Pulmonary artery endothelial cell (primary cell): ENCODE measurements at places on chromosomes 6 and 20.

DNA sequence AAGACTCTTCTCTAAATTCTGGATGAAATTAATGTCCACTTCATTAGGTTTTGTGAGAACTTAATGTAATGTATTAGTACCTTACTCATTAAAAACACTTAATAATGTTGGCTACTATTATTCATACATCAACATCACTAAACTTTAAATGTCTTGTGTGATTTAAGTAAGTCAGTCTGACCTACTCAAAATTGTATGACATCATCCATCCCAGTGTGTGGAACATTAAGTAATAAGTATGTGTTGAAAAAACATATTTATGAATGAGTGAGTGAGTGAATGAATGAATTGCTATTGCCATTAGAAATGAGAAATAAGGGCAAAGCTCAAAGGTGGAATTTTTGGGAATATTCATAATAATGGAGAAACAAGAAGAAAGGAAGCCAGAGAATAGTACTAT is 285.8 kb downstream of the HTR1B start:
- no peak for DNase-seq

- DNase-seq = no peak
Observed at GRCh38 chr6:44663860-44664634, 276.5 kb downstream of the CDC5L start.

- no peak for DNase-seq
Observed at GRCh38 chr6:53441035-53441493, 92.3 kb upstream of the ELOVL5 start.

DNA sequence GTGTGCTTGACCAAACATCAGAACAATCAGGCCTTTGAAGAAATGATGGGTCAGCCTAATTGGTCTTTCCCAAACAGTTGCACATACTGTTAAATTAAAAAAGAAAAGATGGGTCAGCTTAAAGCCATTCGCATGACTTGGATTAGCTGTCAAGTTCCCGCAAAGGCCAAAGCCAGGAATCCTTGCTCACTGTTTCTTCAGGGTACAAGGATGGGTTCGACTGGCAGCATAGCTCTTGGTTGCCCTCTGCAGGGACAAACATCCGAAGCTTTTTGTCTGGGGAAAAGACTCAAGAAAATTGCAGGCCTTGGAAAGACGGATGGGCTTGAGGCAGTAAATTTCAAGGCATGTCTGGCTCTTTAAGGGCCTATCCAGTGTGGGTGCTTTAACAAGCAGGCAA is 168.0 kb downstream of the HDGFL1 start:
- peak; percentile 8 for DNase-seq

DNA sequence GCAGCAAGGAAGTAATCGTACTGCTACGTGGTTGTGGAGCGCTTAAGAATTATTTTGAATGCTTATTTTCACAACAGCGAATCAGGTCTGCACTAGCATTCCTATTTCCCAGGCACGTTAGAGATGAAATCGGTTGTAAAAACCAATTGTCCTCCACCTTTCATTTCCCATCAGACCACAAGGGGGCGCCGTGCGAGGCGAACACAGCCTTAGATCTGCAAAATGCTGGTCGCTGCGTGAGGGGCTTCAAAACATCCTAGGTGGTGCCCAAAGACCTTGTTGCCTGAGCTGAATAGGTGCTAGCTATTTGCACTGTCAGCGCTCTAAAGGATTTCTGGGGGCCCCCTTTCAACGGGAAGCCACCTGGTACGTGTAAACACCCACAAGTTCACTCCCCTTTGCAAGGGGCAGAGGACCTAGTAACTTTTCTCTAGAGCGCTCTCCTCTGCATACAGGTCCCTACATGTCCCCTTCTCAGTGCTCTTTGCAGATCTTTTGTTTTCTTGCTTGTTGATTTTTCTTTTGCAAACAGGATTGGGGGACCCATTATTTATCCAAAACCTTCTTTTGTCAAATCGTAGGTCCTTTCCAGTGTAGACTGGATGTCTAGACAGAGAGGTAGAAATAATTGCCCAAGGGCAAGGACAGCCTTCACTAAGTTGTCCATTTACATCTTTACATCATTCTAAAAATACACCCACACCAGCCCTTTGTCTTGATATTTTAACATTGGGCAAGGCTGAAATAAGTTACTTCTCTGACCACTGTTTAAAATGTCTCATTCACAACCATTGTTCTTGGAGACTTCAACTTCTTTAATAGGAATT is 59.8 kb downstream of the NEDD9 start:
- DNase-seq = no peak

DNA sequence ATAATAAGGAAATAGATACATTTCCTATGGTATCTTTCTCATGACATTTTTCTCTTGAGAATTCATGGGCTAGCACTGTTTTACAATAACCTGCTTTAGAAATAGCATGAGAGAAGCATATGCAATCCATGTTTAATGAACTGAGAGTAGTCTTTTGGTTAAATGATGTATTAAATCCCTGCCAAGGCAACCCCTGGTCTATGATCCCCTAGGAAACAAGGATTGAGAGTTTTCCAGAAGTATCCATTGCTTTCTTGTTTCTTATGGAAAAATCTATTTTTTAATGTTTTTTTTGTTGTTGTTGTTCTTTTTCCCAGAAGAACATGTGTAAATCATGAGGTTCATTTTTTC is 390.5 kb upstream of the HSF2 start:
- DNase-seq = no peak

- DNase-seq = no peak
Observed at GRCh38 chr6:11878029-11878428, 99.4 kb upstream of the ADTRP start.

DNA sequence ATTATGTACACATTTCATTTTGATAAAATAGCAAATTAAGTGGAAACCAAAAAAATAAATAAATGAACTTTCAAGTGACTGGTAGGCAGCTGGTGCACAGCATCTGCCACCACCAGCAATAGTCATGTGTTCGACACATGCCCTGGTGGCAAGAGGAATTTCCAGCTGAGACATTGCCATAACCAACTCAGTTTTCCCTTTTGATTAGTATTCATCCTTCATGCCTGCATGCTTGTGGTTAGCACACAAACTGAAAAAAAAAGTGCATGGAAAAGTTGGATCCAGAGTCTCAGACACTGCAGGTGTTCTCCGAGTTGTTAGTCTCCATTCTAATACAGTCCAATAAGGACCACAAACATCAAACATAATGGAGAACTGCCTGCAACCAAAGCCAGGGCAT is 156.0 kb upstream of the SOX4 start:
- DNase-seq = no peak
